Glutamatergic neuron (in vitro differentiated cells): ENCODE measurements at places on chromosomes 5 and 9.

DNA sequence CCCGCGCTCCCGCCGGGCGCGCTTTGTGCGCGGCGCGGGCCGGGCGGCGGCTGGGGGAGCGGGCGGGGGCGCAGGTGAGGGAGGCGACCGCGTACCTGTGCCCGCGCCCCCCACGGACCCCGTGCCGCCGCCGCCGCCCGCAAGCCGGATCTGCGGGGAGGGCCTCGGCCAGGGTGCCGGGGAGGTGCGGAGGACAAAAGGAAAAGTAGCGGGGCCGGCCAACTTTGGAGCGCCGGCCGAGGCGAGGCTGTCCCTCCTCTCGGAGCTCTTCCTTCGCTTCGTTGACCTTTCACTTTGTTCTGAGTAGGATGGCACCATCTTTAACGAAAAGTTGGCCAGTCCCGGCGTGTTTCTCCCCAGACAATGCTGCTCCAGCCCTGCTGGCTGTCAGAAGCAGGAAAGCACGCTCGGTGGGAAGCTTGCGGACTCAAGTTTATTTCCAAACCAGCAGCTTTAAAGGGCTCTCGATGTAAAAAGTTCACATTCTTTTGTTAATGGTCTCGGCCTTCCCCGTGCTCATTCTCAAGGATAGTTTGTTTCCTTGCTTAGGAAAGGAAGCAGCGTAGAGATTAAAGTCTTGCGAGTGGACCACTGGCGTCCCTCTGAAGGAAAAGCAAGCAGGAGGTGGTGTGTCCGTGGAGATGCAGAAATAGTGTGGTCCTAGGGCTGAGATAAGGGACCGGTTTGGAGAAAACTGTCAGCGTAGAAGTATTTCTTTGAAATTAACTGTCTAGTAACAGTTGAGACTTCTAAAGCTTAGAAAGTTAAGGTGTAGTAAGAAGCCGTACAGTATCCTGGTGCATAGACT lies 639 bp downstream of the EHMT1 start:
- DNase-seq = no peak

- DNase-seq = no peak
Measured at GRCh38 chr5:98767581-98767980, 5.9 kb upstream of the RGMB start.

DNA sequence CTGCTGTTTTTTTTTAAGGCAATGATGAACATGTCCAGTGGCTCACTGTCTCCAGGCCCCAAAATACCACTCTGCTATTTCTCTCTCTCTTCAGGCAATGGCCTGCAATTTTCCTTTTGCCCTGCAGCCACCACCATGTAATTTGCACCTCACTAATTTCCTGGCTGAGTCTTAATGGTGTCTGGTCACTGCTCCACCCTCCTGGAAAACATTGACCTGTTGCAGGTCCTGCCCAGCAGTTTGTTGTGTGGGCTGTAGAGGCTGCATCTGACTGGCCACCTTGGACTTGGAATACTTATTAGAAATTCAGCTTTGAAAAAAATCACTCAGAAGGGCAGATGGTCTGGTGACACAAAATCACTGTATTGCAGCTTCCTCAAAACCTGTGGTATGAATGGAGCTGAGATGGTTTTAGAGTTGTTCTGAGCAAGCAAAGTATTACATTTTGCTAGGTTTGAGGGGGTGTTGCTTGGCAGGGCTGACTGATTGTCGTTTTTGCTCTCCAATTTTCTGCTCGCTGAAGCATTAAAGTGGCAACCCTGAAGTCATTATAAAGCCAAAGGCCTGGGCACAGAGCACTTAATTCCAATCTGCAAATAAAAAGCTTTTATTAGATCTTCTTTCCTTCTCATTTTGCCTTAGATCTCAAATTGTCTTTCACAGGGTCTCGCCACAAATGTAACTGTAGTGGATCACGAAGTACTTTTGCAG lies 134.8 kb downstream of the TMEM174 start:
- no peak for DNase-seq

- no peak for DNase-seq
Measured at GRCh38 chr9:88791105-88791805, 200.0 kb upstream of the S1PR3 start.

DNA sequence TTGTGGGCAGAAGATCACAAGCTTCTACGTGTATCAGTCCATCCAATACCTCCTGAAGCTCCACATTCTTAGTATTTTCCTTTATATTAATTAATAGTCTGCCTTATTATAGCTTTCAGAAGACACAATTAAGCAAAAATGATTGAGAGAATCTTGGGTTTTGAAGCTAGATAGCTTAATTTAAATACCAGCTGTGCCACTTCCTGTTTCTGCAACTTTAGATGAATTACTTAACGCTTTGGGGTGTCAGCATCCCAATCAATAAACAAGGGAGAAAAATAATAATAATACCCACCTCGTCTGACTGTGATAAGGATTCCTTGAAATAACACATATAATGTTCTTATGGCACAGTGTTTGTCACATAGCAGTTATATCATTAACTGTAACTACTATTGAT lies 44.7 kb upstream of the HTR4 start:
- no peak for DNase-seq

- no peak for DNase-seq
Measured at GRCh38 chr9:117523531-117524153, 108.8 kb upstream of the ASTN2 start.

DNA sequence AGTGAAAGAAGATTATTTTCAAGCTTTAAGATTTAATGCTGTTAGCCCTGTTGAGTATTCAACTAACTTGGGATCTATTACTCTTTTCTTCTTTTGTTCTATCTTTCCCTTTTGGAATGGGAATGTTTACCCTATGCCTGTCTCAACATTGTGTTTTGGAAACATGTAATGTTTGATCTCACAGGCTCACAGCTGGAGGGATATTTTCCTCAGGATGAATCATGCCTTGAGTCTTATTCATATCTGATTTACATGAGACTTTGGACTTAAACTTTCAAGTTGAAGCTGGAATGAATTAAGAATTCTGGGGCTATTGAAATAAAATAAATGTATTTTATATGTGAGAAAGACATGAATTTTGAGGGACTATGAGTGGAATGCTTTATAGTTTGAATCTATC lies 607.8 kb upstream of the PTGER4 start:
- no peak for DNase-seq

DNA sequence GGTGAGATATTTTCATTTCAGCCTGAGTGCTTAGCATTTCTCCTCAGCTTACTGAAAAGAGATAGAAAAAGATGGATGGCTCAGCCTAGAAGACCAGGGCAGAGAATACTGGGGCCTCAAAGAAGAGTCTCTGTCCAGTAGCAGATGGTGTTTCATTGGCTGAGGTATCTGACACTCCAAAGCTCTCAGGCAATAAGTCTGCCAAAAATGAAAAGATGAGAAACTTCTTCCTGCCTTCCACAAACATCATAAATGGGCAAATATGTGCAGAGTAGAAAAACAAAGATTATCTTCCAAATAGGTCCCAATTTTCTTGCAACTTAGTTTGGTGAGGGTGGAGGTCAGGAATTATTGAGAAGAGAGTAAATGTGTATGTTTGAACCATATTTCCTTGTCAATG lies 87.4 kb upstream of the ICE1 start:
- no peak for DNase-seq

GRCh38 chr9:130766927-130767307 lies 68.1 kb upstream of the ABL1 start:
- DNase-seq = no peak

DNA sequence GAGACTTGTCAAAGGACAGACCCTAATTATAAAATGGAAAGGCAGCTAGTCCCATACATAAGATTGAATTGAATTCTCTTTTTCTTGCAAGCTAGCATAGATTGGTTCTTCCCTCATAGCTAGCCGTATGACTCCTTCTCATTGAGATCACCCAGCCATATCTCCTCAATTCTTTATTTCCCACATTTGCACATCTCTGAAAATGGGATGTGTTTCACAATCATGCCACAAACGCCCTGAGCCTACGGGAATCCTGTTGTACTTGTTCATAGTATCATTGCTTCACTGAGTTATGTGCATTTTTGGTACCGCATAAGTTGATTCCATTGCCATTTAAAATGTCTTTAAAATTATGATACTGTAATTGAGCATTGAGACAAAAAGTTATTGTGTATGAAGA lies 90.5 kb downstream of the PCSK1 start:
- no peak for DNase-seq

- no peak for DNase-seq
Measured at GRCh38 chr9:132066057-132066456, 13.6 kb downstream of the MED27 start.

DNA sequence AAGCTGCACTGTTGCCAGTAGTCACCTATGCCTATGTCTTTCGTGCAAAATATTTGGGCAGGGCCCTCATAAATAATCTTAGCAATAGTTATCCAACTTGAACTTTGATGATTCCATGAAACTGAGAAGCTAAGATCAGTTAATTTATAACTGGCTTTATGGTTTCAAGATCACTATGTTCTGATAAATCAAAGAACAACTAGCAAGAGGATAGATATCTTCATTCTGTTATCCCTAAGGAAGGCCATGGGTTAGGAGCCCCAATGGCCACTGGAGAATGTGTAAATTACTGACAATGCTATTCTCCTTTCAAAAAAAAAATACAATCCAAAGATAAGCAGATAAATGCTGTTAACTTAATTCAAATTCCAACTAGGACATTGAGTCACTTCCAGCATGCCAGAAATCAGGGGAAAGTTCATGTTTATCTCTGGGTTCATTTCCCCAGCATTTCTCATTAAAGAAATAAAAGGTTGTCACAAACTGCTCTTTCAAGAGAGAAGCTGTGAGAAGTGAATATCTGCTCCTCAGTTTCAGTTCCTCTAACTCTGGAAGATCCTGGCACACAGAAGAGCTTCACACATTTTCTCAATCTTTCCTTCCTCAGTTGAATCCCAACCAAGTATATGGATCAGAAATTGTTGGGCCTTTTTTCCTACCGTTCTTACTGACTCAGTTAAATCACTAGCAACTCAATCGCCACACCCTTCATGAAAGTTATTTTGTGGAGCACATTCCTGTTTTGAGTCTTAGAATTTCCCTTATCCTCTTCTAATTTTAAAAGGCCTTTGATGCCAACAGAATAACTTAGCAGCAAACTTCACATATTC lies 59.6 kb upstream of the SLC1A1 start:
- DNase-seq = no peak

DNA sequence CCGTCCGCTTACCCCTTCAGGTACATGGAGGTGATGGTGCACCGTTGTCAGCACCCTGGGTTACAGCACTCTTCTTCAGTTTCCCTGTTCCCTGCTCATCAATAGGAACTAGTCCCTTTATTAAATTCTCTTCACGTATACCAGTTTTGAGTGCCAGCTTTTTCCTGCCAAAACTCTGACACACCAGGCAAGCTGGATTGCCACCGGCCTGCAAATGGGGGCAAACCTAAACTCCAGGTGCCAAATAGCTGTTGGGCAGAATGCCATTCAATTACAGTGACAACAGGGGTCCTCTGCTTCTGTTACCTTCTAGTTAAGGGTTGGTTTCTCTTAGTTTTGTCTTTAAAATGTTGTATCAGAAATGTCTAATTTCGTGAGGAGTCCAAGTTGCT lies 400.4 kb downstream of the OSTF1 start:
- DNase-seq = no peak

- DNase-seq = no peak
Measured at GRCh38 chr9:112574008-112574407, 87.4 kb downstream of the KIAA1958 start.

- DNase-seq = no peak
Measured at GRCh38 chr9:31908891-31909480, 475.5 kb upstream of the ACO1 start.
